Hindlimb muscle (tissue), 1 donor: ENCODE measurements at places on chromosomes 7 and 10. TPM values are rescaled to one million over a fixed set of nuclear protein-coding genes. Genes with fewer than 3 reads are reported as not detected.

GRCh38 chr10:118383699-118384098 lies 41.6 kb upstream of the FAM204A start:
- no peak for DNase-seq

- DNase-seq, result no peak
These were observed 19.6 kb upstream of the PIP4K2A start for GRCh38 chr10:22733992-22734391.

DNA sequence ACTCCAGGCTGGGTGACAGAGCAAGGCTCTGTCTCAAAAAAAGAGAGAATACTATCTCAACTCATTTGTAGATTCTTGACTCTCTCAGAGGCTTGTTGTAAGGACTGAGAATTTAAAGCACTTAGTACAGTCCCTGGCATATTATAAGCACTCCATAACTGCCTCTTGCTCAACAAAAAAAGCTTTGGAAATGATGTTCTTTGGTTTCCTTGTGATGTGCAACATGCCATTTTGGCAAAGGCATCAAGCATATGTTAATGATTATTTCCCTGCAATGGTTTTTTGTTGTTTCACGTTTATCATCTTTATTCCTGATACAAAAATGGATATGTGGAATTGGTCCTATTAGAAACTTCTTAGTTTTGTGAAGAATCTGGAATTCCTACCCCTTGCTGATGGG lies 15.7 kb downstream of the NOLC1 start:
- no peak for DNase-seq

GRCh38 chr7:45181991-45182855 lies 24.6 kb downstream of the RAMP3 start:
- DNase-seq, result no peak

DNA sequence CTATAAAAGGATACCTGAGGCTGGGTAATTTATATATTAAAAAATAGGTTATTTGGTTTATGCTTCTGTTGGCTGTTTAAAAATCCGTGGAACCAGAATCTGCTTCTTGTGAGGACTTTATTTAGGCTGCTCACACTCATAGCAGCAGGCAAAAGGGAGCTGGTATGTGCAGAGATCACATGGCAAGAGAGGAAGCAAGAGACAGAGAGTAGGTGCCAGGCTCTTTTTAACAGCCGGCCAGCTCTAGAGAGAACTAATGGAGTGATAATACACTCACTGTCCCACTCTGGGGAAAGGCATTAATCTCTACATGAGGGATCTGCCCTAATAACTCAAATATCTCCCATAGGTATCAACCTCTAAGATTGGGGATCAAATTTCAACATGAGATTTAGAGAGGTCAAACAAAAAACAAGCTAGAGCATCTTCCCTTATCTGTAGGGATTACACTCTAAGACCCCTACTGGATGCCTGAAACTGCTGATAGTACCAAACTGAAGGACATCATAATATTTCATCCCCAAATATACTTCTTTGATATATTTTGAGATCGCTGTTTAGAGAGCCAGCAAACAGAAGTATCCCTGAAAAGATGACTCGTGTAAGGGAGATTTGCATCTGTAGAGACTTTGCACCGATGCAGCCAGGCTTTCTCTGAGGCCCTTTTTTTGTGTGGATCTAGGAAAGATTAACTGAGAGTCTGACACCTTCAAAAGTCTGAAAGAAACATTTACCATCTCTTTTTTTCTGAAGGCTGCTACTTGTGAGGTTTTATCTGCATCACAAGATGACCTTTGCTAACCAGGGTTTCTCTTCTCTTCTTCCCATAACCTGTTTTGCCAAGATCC lies 717.0 kb upstream of the MBL2 start:
- no peak for DNase-seq

DNA sequence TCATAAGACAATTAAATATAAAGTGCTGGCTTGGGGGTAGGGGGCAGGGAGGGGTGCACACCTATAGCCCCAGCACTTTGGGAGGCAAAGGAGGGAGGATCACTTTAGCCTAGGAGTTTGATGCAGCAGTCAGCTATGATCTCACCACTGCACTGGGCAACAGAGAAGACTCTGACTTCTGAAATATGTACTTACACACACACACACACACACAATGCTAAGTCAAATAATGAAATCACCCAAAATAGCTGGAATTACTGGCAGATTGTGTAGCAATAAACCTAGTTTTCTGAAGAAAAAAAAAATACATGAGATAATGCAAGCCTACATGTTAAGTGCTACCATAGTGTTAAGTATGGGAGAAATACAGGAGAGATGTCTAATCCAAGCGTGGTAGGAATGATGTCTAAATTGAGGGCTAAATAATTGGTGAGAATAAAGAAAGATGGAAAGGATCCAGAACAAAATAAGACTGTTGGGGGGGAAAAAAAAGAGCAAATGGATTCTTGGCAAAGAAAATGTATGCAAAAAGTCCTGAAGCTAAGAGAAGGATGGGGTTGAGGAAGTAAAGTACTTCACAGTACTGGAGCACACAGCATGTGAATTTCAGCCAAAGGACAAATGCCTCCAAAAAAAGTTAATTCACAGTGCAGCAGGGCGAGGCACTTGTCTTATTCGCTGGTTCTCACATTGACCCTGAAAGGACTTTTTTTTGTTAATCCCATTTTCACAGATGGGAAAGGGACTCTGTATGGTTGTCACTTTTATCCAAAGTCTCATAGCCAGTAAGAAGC lies 73.9 kb downstream of the IGF2BP3 start:
- no peak for DNase-seq

GRCh38 chr7:139738101-139738489 lies 39.7 kb downstream of the HIPK2 start:
- no peak for DNase-seq

GRCh38 chr7:76074972-76075370 lies 27.1 kb downstream of the MDH2 start:
- no peak for DNase-seq

GIMAP2 gene
- polyA plus RNA-seq, result 4.9 TPM

DNA sequence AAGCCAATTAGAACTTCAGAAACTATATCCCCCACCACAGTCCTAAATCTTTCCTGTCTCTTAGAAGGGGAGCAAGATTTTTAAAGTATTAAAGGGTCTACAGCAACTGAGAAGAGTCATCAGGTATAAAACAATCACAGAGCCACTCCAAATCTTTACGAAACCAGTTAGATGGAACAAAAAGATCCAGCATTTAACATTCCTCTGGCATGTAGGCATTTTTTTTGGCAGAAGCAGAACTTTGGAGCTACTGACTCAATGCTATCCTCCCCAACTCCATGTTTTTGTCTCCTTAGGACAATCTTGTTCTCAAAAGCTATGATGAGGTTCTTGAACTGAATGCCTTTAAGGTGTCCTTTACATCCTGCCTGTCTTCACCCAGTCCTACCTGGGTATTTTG lies 333.3 kb downstream of the PRPF18 start:
- no peak for DNase-seq

GRCh38 chr10:76628801-76629200 lies 1008.8 kb downstream of the KCNMA1 start:
- no peak for DNase-seq

NCF1 gene
- 1.6 TPM for polyA plus RNA-seq
